Activated CD4-positive, alpha-beta T cell treated with anti-CD3 and anti-CD28 coated beads, Interleukin-2, amount 10 ng/mL, durations not matched to agents 24 days and 14 days (primary cell): ENCODE measurements at places on chromosomes 12 and 14. TPM values are rescaled to one million over a fixed set of nuclear protein-coding genes. Genes with fewer than 3 reads are reported as not detected.

GRCh38 chr12:2666411-2666810 is 128.4 kb upstream of the FKBP4 start:
- no peaks in the 10 kb centered on the region for H3K36me3 ChIP-seq
- no peaks in the 10 kb centered on the region for H3K4me1 ChIP-seq
- no peaks in the 10 kb centered on the region for H3K27me3 ChIP-seq
- DNase-seq: no peak
- H3K4me3 ChIP-seq: no peak overlapping the region
- no peak overlapping the region for H3K27ac ChIP-seq

- H3K36me3 ChIP-seq: peaks cover 2% of the 10 kb centered on the region
- H3K4me1 ChIP-seq: no peaks in the 10 kb centered on the region
- H3K27ac ChIP-seq: no peak overlapping the region
These were observed 208.3 kb downstream of the BCL11B start for GRCh38 chr14:99063620-99064225.

DNA sequence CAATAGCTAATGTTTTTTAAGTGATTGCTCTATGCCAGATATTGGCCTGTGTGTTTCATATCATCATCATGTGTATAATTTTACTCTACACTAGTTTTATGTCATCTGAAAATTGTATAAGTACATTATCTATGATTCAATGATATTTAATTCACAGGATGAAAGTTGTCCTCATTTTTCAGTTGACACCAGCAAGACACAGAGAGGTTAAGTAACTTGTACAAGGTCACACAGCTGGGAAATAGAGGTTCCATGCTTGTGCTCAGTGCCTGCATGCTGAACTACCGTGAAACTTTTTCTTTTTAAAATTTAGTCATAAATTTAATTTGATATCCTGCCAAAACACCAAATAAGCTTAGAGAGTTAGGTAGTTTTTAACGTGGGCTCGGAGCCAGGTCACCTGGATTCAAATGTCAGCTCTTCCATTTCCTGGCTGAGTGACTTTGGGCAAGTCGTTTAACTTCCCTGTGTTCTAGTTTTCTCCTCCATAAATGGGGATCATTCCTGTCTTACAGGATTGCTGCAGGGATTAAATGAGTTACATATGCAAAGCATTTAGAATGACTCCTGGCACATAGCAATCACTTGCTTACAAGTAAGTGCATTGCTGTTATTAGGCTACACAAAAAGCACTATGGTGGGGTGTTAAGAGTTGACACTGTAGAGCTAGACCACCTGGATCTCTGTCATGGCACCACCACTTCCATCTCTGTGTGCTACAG is 183.9 kb downstream of the ETV6 start:
- no peaks in the 10 kb centered on the region for H3K27me3 ChIP-seq
- peaks cover 38% of the 10 kb centered on the region for H3K36me3 ChIP-seq
- DNase-seq: no peak

- H3K4me1 ChIP-seq: no peaks in the 10 kb centered on the region
- H3K36me3 ChIP-seq: no peaks in the 10 kb centered on the region
- no peak overlapping the region for H3K27ac ChIP-seq
- no peak overlapping the region for H3K4me3 ChIP-seq
These were observed 2.8 kb upstream of the TMEM119 start for GRCh38 chr12:108600702-108601007.

DNA sequence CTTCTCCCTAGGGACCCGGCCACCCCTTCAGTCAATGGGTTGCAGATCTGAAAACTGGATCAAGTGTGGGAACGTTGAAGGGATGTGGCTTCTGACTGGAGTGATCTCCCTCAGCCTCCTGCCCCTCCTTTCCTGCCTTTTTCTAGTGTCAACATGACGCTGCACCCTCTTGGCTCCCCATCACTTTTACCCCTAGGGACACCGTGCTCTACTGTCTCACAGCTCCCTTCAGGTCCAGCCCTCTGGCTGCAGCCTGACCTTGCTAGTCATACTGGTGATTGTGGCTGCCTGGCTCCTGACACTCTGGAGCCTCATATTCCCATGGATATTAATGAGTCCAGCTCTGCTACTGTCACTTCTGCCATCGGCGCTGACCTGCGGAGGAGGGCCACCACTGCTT is 51.5 kb upstream of the RASSF3 start:
- no peak overlapping the region for H3K4me3 ChIP-seq
- no peaks in the 10 kb centered on the region for H3K36me3 ChIP-seq
- no peaks in the 10 kb centered on the region for H3K4me1 ChIP-seq

- H3K4me3 ChIP-seq: no peak overlapping the region
- no peaks in the 10 kb centered on the region for H3K27me3 ChIP-seq
- no peak overlapping the region for H3K27ac ChIP-seq
- peaks cover 4% of the 10 kb centered on the region for H3K36me3 ChIP-seq
- DNase-seq: no peak
These were observed 54.8 kb downstream of the SAMD4A start for GRCh38 chr14:54621686-54622085.

GRCh38 chr12:19239102-19239501 is 109.6 kb downstream of the PLEKHA5 start:
- H3K4me1 ChIP-seq: no peaks in the 10 kb centered on the region
- no peak for DNase-seq
- H3K4me3 ChIP-seq: no peak overlapping the region
- peaks cover 8% of the 10 kb centered on the region for H3K27me3 ChIP-seq
- H3K27ac ChIP-seq: no peak overlapping the region

Gene GZMB
- total RNA-seq: 4,455 and 4,487 TPM in 2 replicates

Gene LTBP2
- 0.05 TPM in 1 of 2 replicates, not detected in the other for total RNA-seq

Gene DICER1
- 74.4 and 77.0 TPM in 2 replicates for total RNA-seq
